Activated CD4-positive, CD25-positive, alpha-beta regulatory T cell (primary cell): ENCODE measurements at places on chromosomes 12 and 14.

DNA sequence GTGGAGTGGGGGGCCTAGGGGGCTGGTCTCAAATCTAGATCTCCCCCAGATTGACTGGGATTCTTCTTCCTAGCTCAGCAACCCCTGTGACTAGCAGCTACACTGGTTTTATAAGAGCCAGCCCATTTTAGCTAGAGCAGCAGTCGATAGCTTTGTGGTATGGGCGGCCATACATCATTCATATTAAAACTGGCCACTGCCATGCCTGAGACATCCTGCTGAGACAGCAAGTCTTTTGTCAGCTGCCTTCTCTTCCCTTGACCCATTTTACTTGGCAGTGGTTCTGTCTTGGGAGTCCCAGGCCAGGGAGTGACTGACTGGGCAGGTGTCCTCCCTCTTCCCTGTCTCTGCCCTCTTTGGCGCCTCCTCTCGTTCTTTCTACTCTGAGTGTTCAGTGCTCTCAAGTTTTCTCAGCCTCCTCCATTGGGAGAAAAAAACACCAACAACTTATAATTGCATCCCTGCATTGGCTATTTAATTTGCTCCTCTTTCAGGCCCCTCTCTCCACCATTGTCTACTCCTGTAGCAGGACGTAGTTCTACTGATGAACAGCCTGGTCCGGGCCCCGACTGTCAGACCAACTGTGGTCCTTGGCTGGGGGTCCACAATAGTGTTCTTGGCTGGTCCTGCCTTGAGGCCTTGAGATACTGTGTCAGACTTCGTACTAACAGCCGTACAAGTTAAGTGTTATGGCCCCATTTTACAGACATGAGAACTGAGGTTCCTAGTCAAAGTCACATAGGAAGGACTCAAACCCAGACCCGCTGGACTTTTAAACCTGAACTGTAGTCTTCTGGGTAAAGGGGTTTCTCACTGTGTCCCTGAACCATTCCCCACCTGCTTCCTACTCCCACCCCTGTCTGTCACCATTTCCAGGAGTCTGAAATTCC lies 18.3 kb upstream of the JDP2 start:
- no peak for DNase-seq

- no peak for DNase-seq
Observed at GRCh38 chr14:68953196-68953555, 25.9 kb downstream of the ACTN1 start.

- DNase-seq, result no peak
Observed at GRCh38 chr12:45726603-45727300, 2.8 kb upstream of the ARID2 start.

GRCh38 chr12:51871126-51871525 lies 16.8 kb upstream of the ANKRD33 start:
- DNase-seq, result no peak

GRCh38 chr12:60148831-60149230 lies 553.0 kb downstream of the SLC16A7 start:
- no peak for DNase-seq

DNA sequence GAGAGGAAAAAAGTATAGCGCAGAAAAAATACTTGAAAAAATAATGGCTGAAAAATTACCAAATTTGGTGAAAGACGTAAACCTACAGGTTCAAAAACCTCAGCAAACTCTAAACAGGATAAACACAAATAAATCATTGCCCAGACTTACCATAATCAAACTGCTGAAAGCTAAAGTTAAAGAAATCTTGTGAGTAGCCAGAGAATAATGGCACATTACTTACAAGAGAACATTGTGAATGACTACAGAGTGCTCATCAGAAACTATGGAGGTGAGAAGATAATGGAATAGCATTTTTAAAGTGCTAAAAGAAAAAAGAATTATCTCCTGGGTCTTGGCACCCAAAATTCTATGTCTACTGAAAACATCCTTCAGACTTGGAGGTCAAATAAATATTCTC lies 36.0 kb downstream of the ATF1 start:
- DNase-seq, result no peak

DNA sequence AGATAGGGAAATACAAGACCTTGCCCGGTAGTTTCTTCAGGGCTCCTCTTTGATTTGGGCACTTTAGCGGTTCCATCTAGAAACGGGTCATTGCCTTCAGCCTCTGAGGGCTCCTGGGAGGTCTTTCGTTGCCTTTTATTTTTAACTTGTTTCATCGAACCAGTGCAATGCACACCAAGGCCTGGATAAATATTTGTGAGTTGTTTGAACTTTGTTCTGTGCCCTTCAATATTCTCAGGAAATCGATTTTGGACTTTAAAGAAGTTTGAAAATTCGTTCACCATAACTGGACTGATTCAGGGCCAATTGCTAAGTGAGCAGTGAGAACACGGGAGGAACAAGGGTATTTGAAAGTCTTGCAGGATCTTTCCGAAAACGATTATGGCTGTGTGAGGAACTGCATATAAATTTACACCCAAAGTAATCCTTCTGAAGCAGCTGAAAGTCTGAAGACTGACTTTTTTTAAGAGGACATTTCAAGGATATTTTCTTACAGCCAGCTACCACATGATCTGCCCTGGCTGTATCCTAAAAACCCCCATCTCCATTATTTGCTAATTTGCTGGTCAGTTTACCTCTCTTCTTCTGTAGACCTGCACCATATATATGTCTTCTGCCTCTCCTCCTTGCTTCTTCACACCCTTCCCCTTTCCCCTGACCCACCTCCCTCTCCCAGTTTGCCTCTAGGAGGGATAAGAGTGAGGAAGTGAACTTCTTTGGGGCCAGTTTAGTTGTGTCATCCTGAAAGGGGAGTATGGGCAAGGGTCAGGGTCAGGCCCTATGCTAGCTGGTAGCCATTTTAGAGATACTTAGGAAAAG lies 8.0 kb downstream of the DUSP6 start:
- DNase-seq, result no peak

DNA sequence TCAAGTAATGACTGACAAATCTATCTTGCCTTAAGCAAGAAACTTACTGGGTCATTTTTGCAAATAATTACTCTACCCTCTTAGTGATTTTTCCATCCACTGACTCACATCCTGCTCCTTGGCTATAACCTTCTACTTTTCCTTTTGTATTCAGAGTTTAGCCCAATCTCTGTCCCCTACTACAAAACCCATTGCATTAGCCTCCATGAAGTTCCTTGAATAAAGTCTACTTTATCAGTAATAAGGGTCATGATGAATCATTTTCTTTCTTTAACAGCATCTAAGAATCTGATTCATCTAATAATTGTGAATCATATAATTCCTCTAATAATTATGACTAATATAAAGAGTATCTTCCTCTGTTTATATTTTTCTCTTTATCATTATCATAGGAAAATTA lies 132.6 kb downstream of the NTS start:
- no peak for DNase-seq

GRCh38 chr12:70994217-70994788 lies 73.8 kb upstream of the PTPRR start:
- no peak for DNase-seq

- no peak for DNase-seq
Observed at GRCh38 chr14:92109490-92109889, 3.1 kb upstream of the ATXN3 start.

DNA sequence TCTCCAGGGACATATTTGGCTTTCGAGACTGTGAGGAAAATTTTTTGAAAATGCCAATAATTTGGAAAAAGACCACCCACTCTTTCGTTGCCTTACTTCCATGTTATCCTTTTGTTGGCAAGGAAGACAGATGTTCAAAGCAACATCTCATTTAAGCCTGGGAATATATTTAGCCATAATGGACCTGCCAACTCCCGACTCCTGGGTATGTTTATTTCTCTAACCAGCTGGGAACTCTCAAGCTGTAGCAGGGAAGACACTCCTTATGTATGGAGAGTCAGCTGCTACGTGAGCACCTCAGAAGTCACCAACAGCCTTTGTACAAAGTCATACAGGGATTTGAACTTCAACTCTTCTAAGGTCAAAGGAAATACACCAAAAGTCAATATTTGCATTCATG lies 96.5 kb upstream of the DAAM1 start:
- DNase-seq, result no peak

DNA sequence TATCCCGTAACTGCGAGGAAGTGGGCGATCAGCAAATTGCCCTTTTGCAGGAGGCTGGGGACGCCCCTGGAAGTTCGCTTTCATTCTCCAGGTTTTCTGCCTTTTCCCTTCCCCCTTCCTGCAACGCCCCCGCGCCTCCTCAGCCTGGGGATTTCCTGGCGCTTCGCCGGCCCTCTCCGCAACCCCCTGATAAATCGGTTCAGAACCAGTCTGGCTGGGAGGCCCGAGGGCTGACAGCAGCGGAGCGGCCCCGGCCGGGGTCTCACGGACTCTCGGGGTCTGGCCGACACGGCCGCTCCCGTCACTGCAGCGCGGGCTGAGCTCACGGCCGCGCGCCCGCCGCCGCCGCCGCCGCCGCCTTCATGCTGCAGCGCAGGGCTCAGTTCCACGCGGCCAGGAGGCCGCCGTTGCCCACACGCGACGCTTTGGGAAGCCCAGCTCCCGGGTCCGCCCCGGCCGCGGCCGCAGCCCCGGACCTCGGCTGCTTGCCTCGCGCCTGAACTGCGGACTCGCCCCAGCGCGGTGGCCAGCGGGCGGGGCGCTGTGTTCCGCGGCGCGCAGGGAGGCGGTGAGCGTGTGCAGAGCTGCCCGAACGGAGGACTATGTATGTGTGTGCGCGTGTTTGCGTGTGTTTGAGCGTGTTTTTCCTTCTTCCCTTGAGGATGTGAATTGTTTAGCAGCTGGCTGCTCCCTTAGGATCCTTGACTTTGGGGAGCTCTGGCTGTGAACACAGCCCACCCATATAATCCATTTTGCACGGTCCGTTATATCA lies at the start of gene LRFN5:
LRFN5 (plus strand) TSS at position 345 of the 772 bp plus-strand sequence.
- DNase-seq, result no peak

DNA sequence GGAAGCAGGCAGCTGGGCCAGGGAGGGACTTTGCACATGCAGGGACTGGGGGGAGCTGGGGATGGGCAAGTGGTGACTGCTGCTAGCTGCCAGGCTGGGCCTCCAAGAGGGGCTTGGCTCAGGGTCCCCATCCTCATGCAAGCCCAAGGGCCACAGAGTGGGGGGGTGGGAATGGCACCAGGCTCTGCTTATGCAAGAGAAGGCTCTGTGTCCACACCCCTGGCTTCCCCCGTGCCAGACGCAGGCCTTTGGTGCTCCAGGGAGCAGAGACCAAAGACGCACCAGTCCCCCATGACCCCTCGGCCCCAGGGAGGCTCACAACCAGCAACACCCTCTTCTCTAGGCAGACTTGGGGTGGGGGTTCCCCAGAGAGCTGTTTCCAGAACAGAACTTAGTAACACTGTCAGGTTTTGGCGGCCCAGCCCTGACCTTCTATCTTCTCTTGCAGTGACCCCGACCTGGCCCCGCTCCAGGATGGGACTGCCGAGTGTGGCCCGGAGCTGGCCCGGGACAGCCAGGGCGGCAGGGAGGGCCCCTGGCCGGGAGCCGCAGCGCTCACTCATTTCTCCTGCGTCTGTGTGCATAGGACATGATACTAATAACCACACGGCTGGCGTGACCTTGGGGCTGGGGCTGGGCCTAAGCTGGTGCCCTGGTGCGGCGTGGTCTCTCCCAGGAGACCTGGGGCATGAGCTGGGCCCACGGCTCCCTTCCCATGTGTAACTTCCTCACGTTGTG lies 14.3 kb downstream of the XRCC3 start:
- no peak for DNase-seq

- no peak for DNase-seq
Observed at GRCh38 chr12:98572010-98572409, 21.5 kb upstream of the SLC25A3 start.

- no peak for DNase-seq
Observed at GRCh38 chr12:143964-144649, 69.8 kb downstream of the SLC6A12 start.

DNA sequence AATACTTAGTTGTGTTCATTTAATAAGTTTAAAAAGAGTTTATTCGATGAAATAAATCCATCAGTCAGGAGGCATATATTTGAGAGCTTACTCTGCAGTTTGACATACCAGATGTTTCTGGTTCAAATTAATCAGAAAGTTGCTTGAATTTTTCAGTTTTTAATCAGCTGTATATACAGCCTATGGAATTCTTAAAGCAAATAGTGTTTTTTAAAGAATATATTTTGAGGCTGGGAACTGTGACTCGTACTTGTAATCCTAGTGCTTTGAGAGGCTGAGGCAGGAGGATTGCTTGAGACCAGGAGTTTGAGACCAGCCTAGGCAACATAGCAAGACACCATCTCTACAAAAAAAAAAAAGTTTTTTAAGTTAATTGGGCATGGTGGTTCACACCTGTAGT lies 112.1 kb downstream of the MON2 start:
- no peak for DNase-seq

DNA sequence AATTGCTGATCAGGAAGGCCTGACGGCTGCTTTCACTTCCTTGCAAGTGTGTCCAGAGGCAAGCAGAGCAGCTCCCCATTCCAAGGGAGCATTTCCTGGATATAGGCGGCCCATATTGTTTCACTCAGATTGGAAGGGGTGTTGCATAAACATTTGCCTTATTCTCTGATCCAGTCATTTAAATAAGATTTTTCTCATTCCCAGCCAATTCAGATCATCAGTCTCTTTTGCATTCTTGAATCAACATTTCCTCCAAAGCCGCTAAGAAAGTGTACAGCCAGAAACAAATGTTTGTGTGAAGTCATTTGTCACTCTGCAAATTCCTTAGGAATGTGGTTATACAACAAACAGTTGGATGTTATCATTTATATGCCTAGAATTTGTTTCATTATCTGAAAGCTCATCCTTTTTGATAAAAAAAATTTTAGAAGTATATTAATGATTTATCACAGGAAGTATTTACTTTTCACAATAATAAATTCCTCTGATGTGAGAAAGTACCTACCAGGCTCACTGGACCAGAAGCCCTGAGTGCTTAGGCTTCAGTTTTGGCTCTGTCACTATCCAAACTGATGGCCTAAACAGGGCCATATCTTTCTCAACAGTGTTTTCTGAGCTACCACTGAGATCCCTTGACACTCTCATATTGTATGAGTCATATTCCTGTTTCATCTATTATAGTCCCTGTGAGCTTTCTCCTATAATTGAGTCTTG lies 379.6 kb downstream of the CCDC91 start:
- no peak for DNase-seq

DNA sequence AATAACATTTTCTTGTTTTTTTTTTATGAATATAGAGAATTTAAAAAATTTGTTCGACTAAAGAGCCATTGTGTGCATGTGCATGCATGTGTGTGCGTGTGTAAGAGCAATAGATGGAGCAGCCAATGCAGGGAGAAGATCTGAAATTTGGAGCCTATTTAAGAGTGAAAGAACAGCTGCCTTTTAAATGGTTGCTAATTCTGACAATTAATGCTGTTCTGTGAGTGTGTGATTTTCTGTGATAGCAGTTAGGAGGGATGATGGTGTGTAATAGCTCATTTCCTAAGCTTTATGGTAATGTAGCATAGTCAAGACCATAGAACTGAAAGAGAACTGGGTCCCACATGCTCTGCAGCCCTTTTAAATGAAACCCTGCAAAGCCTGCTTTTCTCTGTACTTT lies 137.9 kb downstream of the NRXN3 start:
- DNase-seq, result no peak

GRCh38 chr12:12282761-12283425 lies 16.0 kb upstream of the LRP6 start:
- no peak for DNase-seq

GRCh38 chr14:32010604-32011125 lies 66.4 kb upstream of the ARHGAP5 start:
- DNase-seq, result no peak
